ENCODE measurements at places on chromosomes 6 and 20.

- no peak for DNase-seq
These were observed 122.7 kb downstream of the TMEM242 start for GRCh38 chr6:157200611-157201010.

- DNase-seq: no peak
These were observed 75.4 kb downstream of the ANKEF1 start for GRCh38 chr20:10110151-10110550.

- DNase-seq: no peak
These were observed 2.5 kb downstream of the NTSR1 start for GRCh38 chr20:62710886-62711702.

- no peak for DNase-seq
These were observed 193.0 kb downstream of the FOXC1 start for GRCh38 chr6:1802491-1803395.

- no peak for DNase-seq
These were observed 301.7 kb downstream of the FOXA2 start for GRCh38 chr20:22282696-22283095.

- no peak for DNase-seq
These were observed 4.7 kb upstream of the ADGRF5 start for GRCh38 chr6:46926481-46926880.

GRCh38 chr20:4699957-4700356 lies 21.8 kb upstream of the PRND start:
- no peak for DNase-seq

Data from COLO829 (cell line).